Stimulated activated CD4-positive, alpha-beta T cell treated with anti-CD3 and anti-CD28 coated beads, Interleukin-15, amount 100 ng/mL, for 24 hours (primary cell): ENCODE measurements at places on chromosomes 11 and 22.
A peak's percentile ranks its signal among the peaks of the same experiment; 100 is the strongest.

DNA sequence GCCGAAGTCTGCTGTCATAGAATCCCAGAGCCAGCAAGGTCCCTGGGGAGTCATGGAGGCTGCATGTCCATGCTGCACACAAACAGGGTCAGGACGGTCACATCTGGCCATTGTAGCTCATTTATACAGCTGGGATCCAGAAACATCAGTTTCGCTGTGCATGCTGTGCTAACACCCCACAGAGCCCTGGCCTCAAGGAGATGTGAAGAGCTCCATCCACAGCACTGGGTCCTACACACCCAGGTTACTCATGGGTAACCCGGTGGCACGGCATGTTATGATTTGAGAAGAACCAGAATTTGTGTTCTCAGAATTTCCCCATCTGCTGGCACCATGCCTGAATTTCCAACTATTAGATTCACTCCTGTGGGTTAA is 146.3 kb upstream of the ARHGAP20 start:
- DNase-seq, result no peak

DNA sequence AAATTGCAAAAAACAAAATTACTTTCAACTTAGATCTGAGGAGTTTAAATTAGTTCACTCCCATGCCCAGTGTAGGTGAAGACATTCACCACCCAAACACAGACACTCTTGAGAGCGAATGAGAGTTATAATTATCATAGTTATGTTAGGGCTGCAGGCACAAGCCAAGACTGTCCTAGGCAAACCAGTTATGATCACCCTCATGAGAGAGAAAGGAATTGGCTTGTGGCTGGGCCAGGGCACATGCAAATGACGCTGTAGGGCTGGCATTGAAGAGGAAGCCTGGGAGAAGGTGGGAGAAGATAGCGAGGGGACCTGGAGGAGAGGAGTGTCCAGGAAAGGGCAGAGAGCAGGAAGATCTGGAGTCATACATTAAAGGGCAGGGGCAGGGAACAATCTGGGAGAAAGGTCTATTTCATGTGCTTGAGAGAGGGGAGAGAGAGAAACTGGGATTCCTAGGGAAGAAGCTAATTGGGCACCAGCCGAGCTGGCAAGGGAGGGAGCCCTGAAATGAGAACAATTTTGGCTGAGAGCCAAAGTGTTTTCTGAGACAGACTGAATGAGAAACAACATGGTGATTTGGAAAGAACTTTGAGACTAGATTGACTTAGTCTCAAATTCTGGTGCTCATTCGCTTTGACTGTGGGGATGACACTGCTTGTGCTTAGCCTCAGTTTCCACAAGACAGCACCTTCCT is 279.9 kb downstream of the KIRREL3 start:
- no peak for DNase-seq

DNA sequence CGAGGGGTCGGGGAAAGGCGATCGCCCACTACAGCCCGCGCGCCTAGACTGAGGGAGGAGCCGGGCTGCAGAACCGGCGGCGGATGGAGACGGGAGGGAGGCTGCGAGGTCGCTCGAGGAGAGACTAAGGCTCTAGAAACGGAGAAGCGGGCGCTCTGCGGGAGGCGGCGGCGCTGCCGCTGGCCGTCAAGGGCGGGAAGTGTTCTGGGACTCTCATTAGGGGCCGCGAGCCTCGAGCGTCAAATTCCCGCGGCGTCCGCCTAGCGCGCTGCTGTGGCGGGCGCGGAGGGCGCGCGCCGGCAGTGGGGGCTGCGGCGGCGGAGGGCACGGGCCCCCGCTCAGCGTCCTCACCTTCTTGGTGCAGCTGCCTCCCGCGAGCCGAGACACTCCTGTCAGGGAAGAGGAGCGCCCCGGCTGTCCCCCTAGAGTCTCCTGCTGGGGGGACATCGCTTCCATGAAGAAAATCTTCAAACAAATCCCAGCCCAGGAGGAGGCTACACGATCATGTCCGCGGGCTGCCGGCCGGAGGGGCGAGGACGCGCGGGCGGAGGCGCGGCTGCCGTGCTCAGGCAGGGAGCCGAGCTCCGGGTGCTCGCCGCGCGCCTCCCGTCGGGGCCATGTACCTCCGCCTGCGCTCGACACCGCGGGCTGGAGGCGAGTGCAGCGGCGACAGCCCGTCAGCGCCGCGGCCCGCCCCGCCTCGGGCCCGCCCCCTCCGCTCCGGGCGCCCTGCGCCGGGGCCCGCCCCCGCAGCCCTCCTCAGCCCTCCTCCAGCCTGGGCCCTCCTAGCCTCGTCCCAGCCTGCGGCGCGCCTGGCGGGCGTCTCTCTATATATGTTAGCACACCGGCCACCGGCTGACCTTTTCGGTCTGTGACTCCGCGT is at the start of gene ARHGAP20:
Gene ARHGAP20, minus strand, starts transcription at position 662 of the 883 bp plus-strand sequence. Its CDS starts 206 bp downstream, at position 456.
- peak; percentile 71 for DNase-seq

DNA sequence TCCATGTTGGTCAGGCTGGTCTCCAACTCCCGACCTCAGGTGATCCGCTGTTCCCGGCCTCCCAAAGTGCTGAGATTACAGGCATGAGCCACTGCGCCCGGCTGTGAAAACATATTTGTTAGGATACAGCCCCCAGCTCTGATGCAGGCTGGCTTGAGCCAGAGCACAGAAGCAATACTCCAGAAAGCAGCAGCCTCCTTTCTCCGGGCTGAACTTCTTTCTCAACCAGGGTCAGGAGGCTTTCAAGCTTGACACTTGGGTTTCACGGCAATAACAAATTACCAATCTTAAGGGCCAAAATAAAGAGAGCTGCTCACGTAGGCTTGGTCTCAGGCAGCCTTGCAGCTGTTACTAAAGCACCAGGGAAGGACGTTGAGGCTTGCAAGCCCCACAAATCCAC is 10.8 kb upstream of the CECR2 start:
- DNase-seq, result no peak

DNA sequence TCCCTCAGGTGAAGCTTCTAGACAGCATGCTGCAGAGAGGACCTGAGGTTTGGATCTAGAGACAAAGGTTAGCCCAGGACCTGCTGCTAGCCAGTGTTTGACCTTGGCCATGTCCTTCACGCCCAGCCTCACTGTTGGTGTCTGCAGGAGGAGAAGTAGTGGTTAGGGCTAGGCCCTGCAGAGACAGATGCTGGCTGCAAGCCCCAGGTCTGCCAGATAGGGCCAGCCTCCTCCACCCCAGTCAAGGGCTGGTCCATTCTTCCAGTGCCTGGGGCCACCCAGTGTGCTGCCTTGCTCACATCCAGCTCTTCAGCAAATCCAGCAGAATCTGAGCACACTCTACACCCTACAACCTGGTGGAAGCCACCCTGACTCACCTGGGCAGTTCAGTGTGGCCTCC is 21.5 kb upstream of the MIEF1 start:
- DNase-seq, result no peak

DNA sequence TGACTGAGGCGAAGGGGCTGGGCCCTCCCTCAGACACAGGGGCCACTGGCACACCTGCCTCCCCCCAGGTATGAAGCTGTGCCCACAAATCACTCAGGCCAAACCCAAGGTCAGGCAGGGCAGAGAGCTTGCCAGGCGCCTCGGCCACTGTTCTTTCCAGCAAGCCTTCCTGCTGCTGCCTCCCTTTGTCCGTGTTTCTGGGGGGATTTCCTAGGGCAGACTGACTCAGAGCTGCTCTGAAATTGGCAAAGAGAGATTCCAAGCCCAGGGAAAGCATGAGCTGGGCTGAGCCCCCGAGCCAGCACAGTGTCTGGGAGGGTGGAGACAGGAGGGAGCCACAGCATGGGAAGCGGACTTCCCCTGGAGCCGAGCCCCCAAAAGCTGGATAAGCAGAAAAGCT is 33.2 kb downstream of the PPP2R1B start:
- no peak for DNase-seq

DNA sequence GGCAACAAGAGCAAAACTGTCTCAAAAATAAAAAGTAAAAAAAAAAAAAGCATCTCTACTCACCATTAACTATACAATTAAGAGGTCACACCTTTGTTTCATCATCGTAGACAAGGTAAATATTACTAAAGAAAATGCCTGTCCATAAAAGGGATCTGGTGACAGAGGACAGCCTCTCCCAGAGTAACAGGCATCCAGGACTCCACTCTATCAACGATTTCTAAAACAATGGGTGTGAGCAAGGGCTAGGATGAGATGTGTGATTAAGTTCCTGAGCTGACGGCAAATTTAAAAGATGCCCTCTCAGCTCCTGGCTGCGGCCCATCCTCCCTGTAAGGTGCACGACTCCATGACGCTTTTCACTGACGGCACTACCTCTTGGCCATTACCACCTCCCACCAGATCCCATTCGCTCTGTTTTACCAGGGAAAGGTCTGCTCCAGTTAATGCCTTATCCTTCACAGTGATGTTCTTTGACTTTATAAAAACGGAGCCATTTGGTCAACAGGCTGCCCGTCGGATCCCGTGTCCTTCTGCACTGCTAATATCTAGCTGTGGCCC is 2.3 kb upstream of the TMEM45B start:
- no peak for DNase-seq
